ENCODE measurements at places on chromosomes 1 and 21. TPM values are rescaled to one million over a fixed set of nuclear protein-coding genes. Genes with fewer than 3 reads are reported as not detected.
A peak's percentile ranks its signal among the peaks of the same experiment; 100 is the strongest.

- no peak for DNase-seq
These were observed 70.2 kb upstream of the KIF26B start for GRCh38 chr1:245084551-245084950.

DNA sequence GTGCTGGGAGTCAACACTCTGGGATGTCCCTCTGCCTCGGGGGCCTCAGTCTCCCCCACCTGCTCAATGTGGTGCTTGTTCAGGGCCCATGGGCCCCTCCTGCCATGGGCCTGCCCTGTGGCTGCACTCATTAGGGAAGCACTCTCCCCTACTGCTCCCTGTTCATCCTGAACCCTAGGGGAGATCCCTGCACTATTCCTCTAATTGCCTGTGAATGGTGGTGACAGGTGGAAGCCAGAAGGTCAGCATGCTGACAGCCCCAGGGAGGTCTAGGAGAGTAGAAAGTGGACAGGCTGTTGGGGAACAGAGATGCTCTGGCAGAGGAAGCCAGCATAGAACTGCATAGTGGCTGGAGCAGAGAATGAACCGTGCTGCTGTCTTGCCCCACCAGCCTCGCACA is 217.6 kb downstream of the TRABD2B start:
- DNase-seq: no peak

- peak; percentile 56 for DNase-seq
These were observed 39.0 kb downstream of the MRPL39 start for GRCh38 chr21:25568246-25568645.

DNA sequence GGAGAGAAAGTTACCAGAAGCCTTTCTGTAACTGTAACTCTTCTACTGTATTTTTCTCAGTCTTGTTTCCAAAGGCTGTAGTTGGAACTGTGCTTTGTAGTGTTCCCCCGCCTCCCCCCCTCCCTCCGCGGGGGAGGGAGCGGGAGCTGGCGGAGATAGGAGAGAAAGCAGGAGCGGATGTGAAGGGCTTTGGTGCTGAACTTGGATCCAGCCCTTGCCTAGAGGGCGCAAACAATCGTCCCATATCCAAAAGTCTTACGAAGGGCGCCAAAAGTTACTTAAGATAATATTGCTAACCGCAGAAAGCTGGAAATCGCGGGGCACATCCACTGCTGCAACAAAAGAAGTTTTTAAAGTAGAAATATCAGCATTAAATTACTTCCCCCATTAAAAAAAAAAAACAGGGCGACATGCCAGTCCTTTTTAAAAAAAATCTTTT is 2.4 kb upstream of the NFIA start:
- DNase-seq: no peak

KLHL17 gene
- 11.7 TPM for total RNA-seq

GRCh38 chr1:53073287-53073686 is 11.3 kb downstream of the PODN start:
- DNase-seq: no peak

All from glomerular endothelial cell (primary cell).